ENCODE measurements at places on chromosomes 13 and 19. TPM values are rescaled to one million over a fixed set of nuclear protein-coding genes. Genes with fewer than 3 reads are reported as not detected.
A peak's percentile ranks its signal among the peaks of the same experiment; 100 is the strongest.

DNA sequence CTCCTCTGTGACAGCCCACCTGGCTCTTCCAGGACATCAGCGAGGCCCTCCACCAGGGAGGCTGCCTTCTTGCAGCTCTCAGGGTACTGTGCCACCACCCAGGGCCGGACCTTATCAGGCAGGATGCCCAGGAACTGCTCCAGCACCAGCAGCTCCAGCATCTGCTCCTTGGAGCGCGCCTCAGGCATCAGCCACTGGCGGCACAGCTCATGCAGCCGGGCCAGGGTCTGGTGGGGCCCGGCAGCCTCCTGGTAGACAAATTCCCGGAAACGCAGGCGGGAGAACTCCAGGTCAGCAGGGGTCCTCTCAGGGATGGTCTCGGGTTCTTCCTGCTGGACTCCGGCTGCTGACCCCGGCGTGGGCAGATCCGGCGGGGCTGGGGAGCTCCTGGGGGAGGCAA lies 8.2 kb downstream of the ZSCAN18 start:
- no peak overlapping the region for H3K27ac ChIP-seq
- H3K4me1 ChIP-seq, result no peaks in the 10 kb centered on the region
- no peaks in the 10 kb centered on the region for H3K36me3 ChIP-seq
- DNase-seq, result no peak
- H3K4me3 ChIP-seq, result no peak overlapping the region
- H3K27me3 ChIP-seq, result no peaks in the 10 kb centered on the region

GRCh38 chr19:55354698-55355212 lies at the start of gene COX6B2:
COX6B2 (minus strand) TSS chr19:55354719; CDS start chr19:55354521, 198 bp downstream.
- peak within 1 kb of the TSS; percentile 51 for H3K4me3 ChIP-seq
- H3K4me1 ChIP-seq, result peaks cover 26% of the 10 kb centered on the region
- H3K27me3 ChIP-seq, result no peaks in the 10 kb centered on the region

DNA sequence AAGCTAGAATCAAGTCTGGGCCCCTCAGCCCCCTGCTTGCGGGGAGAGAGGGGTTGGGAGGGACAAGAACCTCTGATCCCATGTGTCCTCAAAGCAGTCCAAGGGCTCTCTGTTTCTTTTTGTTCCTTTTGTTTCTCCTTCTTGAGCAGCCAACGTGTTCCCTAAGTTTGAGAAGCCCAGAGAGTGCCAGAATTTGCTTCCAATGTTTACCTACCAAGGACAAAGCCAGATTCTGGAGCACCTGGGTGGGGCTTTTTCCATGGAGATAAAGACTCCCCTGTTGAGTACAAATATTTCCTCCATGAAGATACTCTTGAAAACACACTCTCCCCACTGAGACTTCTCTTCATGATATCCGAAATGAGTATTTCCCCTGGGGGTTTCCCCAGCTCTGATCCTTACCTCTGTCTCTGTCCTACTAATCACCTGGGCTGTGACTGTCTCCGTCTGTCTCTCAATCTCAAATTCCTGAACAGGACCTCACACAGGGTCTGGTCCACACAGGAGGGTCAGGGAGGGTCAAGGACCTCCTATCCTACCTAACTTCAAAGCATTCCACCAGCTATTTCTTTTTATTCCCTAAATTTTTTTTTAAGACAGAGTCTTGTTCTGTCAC lies 27.4 kb downstream of the CD177 start:
- no peaks in the 10 kb centered on the region for H3K27me3 ChIP-seq
- no peak overlapping the region for H3K4me3 ChIP-seq
- no peaks in the 10 kb centered on the region for H3K36me3 ChIP-seq
- no peaks in the 10 kb centered on the region for H3K4me1 ChIP-seq
- no peak overlapping the region for H3K27ac ChIP-seq
- no peak for DNase-seq

- H3K27ac ChIP-seq, result peak overlapping the region; percentile 65
- no peaks in the 10 kb centered on the region for H3K27me3 ChIP-seq
- H3K4me1 ChIP-seq, result no peaks in the 10 kb centered on the region
- H3K4me3 ChIP-seq, result peak overlapping the region; percentile 61
- no peak for DNase-seq
These were observed 9.0 kb downstream of the ZNF808 start for GRCh38 chr19:52536448-52536800.

- no peak for DNase-seq
- no peaks in the 10 kb centered on the region for H3K4me1 ChIP-seq
- no peaks in the 10 kb centered on the region for H3K36me3 ChIP-seq
These were observed 35.1 kb downstream of the TMEM161A start for GRCh38 chr19:19103167-19103566.

DNA sequence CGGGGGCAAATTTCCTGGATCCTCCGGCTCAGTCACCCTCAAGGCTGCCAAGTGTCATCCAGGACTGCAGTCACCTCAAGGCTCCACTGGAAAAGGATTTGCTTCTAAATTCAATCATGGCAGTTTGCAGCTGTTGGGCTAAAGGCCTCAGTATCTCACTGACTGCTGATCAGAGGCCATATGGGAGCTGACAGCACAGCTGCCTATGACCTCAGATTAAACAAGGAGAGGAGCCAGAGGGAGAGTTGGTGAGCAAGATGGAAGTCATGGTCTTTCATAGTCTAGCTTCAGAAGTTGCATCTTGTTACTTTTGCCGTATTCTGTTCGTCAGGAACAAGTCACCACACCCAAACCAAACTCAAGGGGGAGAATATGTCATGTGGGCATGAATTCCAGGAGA lies 849.7 kb downstream of the UQCRFS1 start:
- no peaks in the 10 kb centered on the region for H3K4me1 ChIP-seq
- no peak overlapping the region for H3K4me3 ChIP-seq
- H3K36me3 ChIP-seq, result no peaks in the 10 kb centered on the region
- H3K27me3 ChIP-seq, result no peaks in the 10 kb centered on the region
- no peak for DNase-seq

- H3K27ac ChIP-seq, result no peak overlapping the region
- no peaks in the 10 kb centered on the region for H3K36me3 ChIP-seq
- H3K4me3 ChIP-seq, result no peak overlapping the region
- DNase-seq, result no peak
- H3K27me3 ChIP-seq, result no peaks in the 10 kb centered on the region
These were observed 44.8 kb upstream of the OLFM4 start for GRCh38 chr13:52983836-52984235.

DNA sequence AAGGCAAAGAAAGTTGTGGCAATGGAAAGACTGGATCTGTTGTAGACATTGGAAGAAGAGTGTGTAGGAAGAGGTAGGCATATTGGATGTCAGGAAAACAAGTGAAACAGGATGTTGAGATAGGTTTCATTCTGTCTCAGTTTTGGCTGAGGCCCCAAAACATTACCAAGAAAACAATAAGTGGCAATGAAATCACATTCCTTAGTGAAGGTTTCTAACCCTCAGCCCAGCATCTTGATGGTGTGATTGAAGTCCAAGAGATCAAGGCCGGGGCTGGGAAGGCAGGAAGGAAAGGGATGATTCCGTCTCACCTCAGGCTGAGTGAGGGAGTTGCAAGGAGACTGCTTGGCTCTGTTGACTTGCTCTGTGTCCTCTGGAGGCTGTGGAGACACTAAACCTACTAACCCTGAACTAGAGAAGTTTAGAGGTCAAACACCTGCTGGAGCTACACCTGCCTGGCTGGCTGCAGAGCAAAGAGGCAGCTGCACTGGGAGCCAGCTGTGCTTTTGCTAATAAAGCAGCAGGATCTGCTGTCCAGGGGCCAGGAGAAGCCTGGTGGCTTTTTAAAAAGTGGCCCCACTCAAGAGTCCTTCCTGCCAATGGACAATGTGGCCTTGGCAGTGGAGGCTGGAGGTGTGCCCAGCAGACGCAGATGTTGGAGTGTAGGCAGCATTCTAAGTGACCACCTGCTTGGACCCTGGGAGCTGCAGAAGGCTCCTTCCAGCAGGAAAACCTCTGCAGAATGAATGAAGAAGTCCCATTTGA lies 53.6 kb downstream of the DGKH start:
- H3K36me3 ChIP-seq, result no peaks in the 10 kb centered on the region
- H3K4me3 ChIP-seq, result no peak overlapping the region
- no peaks in the 10 kb centered on the region for H3K4me1 ChIP-seq
- no peaks in the 10 kb centered on the region for H3K27me3 ChIP-seq
- no peak overlapping the region for H3K27ac ChIP-seq

The AZU1 gene
- not detected for total RNA-seq

The CEACAM8 gene
- total RNA-seq, result not detected

The ZNF560 gene
- total RNA-seq, result not detected

The SHISA7 gene
- not detected for total RNA-seq
